ENCODE measurements at places on chromosomes 16 and 17.

GRCh38 chr17:47277921-47278320 is 24.3 kb downstream of the ITGB3 start:
- peak; percentile 65 for DNase-seq

DNA sequence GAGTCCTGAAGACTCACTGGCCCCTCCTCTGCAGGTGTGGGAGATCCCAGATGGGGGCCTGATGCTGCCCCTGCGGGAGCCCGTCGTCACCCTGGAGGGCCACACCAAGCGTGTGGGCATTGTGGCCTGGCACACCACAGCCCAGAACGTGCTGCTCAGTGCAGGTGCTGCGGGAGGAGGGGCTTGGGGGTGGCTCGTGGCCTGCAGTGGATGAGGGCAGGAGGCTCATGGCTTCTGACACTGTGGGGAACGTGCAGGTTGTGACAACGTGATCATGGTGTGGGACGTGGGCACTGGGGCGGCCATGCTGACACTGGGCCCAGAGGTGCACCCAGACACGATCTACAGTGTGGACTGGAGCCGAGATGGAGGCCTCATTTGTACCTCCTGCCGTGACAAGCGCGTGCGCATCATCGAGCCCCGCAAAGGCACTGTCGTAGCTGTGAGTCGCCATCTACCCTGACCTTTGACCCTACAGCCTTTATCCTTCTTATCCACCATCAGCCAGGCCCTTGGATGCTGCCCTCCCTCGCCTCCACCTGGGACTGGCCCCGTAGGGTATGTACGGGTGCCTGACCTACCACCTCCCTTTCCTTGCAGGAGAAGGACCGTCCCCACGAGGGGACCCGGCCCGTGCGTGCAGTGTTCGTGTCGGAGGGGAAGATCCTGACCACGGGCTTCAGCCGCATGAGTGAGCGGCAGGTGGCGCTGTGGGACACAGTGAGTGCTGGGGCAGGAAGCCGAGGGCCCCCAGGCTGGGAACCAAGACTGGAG is 3.6 kb downstream of the CORO1A start:
- no peak for DNase-seq

DNA sequence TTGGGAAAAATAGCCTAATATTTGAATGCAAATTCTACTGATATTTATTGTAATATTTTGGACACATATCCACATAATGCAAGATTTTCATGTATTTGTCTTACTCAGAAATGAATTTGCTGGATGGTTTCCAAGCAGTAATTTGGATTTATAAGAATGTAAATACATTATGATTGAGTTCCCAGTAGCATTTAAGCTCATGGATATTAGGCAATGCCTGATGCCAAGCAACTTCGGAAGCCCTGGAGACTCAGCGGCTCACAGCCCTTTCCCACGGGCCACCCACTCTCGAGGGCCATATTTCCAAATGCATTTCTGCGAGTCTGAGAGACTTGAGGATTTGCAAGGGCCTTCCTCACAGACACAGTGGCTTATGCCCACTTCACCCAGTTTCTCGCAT is 62.1 kb upstream of the MYOCD start:
- peak; percentile 36 for DNase-seq

GRCh38 chr17:45346216-45347015 is 29.6 kb upstream of the MAP3K14 start:
- peak; percentile 8 for DNase-seq

DNA sequence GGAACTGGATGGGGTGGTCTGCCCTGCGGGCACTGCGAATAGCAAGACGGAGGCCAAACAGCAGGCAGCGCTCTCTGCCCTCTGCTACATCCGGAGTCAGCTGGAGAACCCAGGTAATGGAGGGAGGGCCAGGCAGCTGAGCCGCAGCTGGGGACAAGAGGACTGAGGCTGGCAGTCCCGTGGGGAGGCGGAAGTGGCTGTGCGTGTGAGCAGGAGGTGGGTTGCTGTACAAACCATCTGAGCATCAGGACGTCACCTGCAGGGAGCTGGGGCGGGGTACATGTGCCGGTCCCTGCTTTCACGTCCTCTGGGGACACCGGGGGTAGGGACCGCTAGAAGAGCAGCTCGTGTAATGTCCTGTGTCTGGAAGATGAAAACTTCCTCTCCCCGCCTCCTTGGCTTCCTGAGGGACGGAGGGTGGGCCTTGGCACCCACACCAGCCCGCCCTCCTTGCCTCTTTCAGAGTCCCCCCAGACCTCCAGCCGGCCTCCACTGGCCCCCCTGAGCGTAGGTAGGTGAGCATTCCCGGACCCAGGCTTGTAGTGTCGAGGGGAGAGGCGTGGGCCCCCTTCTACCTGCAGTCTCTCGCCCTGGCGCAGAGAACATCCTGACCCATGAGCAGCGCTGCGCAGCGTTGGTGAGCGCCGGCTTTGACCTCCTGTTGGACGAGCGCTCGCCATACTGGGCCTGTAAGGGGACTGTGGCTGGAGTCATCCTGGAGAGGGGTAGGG is 3.7 kb downstream of the ADAD2 start:
- DNase-seq: no peak

Measured in IMR-90 (cell line).